ENCODE measurements at places on chromosomes 5 and 9.

DNA sequence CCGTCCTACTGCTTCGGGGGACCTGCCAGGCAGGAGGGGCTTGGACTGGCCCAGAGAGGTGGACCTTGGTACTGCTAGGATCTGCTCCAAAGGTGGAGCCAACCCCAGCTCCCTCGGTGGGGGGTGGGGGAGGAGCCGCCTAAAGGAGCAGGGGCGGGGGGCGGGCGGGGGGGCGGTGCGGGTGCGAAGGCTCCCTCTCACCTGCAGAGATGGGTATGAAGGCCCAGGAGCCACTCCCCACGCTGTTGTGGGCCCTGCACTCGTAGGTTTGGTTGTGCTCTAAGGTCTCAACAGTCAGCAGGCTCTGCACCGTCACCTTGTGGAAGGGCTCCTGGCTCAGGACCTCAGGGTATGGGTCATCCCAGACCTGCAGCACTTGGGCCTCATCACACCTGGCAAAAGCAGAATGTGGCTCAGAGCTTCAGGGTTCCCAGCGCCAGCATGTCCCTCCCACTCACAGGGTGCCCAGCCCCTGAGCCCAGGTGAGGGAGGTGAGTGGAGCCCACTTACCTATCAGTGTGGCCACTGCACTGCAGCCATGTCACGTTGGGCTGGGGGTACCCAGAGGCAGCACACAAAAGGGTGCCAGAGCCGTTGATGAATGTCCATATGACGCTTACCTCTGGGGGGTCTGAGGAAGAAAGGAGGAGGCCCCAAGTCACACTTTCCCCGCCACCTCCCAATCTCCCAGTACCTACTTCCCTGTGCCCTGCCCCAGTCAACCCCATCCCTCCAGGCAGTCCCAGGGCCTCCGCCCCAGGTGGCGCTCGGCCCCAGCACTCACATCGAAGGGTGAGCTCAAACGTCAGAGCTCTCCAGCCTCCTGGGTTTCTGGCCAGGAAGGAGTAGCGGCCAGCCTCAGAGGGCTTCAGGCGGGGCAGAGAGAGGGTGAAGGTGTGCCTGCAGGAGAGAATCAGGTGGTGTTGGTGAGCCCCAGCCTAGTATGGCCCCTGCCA is 16.4 kb downstream of the CSF1R start:
- no peak for DNase-seq

DNA sequence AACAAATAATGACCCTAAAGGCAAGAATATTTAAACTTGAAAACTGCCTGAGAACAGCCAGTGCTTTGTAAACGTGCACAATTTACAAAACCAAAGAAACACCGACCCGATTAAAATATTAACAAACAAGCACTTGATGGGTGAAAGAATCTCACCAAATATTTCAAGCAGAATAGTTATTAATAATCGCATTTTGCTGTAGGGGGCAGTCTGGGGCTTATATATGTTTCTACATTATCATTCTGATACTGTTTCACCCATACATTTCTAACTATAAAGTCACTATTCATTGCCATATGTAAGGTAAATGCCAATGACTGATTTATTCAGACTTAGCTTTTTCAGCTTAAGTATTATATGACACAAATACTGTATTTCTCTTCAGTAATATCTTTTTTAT is 37.7 kb downstream of the UBAP2 start:
- peak; percentile 21 for DNase-seq

GRCh38 chr9:86454701-86455615 is 100.7 kb upstream of the TUT7 start:
- no peak for DNase-seq

DNA sequence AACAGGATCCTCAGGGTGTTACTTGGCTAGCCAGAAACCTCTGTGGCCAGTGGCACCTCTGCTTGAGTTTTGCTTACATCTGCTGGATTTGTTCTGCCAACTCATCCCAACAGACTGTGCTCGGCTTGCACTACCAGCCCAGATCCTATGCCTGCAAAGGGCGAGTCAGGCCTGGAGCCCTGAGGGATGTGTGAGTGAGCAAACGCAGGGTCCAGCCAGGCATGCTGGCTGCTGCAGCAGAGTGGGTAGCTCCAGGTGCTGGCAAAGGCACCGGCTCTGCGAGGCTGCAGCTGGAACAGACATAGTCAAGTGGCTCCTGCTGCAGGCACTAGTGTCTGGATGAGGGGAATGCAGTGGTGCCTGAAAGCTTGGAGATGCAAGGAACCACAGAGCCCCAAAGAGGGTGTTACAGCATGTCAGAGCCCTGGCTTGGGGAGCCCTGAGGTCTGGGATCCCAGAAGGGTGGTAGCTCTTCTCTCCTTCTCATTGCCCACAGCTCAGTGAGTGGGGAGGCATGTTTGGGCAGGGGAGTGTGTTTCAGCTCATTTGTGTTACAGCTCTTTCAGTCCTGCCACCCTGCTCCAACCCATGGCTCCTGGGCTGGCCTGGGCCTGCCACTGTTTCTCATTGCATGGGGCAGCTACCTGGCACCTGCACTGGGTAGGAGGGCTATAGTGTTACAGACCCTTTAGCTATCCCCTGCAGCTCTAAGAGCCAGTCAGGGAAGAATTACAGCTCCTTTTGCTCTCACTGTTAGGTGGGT is 332.6 kb downstream of the TAF11L14 start:
- DNase-seq, result no peak

GRCh38 chr5:159417170-159417569 is 86.9 kb upstream of the IL12B start:
- no peak for DNase-seq

DNA sequence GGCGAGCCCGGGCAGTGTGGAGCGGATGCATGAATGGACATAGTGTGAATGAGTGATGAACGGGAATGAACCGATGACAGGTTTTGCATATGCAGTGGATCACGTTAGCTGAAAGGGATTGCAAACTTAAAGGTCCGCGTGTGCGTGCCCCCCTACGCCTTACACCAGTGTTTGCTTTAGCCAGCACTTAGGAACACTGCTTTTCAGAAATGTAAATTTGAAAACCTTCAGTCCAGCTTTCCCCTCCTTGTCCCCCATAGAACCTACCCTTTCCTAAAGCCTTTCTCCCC is 692 bp downstream of the PSAT1 start:
- no peak for DNase-seq

- DNase-seq, result no peak
Observed at GRCh38 chr9:26369093-26369492, 523.5 kb downstream of the CAAP1 start.

- no peak for DNase-seq
Observed at GRCh38 chr5:158026304-158027031, 167.5 kb upstream of the CLINT1 start.

DNA sequence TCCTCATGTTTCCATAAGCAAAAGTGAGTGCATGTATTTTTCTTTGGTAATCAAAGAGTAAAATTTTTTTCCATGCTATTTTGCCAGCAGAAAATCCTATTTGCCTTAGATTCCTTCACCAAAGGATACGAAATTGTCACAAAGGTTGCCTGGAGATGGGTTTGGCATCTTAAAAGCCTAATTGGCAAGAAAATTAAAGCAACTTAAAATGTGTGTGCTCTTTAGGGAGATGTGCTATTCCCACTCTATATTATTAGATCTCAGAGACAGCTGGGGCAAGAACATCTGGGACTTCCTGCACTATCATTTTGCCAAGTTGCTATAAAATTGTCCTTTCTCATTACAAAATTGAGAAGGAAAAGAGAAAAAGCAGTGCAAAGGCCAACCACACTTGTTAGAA is 146.1 kb downstream of the PLCXD3 start:
- no peak for DNase-seq

DNA sequence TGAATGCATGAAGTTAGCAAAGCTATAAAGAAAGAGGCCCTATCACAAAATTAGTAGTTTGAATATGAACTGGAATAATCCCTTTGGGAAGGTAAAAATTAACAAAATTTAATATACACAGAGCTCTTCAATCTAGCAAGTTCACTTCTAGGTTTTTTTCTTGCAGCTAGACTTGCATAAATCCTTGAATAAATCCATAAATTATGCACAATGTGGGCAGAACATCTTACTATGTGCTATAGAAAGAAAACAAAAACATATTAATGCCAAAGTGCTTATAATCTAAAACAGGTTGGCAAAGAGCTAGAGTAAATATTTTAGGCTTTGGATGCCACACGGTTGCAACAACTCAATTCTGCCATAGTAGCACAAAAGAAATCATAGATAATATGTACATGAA is 138.5 kb upstream of the FREM1 start:
- DNase-seq, result no peak

DNA sequence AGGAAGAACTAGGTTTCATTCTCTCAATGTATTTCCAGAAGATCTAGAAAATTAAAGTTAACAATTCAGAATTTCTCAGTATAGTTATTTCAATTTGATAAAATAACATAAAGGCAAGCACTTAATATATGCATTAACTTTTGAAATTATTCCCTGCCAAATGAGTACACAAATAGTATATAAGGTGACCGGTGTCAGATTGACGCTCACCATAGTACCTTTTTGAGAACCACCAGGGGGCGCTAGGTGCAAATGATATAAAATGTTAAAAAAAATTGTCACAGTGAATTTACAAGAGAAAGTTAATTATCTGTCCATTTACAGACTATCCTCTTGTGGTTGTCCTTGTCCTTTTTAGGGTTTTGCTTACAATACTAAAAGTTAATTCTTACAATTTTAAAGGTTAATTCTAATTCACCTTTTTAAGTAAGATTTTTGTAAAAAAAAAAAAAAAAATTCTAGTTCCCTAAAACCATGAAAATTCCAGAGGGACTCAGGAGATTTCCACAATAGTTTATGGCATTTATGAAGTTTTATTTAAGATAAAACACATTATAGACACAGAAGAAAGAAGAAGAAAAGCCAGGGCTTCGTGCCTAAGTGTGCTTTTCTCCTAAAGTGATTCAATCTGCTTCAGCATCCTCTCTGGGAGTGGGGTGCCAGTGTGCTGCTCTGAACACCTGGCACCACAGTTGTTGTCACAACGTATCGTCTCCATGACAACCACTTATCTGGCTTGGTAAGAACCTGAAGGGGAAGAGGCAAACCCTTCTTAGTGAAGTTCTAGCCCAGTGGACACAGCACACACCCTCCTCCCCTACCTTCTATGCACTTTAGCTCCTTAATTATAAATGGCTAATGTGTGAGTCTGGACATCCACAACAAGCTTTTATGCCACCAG is 1.7 kb downstream of the ADAMTS16 start:
- DNase-seq, result peak; percentile 31

DNA sequence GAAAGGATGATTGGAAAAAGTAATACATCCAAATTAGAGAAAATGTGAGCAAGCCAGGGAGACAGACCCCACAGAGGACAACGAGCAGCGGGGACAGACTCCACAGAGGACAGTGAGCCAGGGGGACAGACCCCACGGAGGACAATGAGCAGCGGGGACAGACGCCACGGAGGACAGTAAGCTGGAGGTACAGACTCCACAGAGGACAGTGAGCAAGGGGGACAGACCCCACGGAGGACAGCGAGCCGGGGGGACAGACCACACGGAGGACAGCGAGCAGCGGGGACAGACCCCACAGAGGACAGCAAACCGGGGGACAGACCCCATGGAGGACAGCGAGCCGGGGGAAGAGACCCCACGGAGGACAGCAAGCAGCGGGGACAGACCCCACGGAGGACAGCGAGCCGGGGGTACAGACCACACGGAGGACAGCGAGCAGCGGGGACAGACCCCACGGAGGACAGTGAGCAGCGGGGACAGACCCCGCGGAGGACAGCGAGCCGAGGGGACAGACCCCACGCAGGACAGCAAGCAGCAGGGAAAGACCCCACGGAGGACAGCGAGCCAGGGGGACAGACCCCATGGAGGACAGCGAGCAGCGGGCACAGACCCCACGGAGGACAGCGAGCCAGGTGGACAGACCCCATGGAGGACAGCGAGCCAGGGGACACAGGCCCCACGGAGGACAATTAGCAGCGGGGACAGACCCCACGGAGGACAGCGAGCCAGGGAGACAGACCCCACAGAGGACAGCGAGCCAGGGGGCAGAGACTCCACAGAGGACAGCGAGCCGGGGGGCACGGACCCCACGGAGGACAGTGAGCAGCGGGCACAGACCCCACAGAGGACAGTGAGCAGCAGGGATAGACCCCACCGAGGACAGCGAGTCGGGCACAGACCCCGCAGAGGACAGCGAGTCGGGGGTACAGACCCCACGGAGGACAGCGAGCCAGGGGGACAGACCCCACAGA is 1.9 kb upstream of the ZDHHC11 start:
- no peak for DNase-seq

- no peak for DNase-seq
Observed at GRCh38 chr9:121059513-121059912, 9.4 kb upstream of the C5 start.

DNA sequence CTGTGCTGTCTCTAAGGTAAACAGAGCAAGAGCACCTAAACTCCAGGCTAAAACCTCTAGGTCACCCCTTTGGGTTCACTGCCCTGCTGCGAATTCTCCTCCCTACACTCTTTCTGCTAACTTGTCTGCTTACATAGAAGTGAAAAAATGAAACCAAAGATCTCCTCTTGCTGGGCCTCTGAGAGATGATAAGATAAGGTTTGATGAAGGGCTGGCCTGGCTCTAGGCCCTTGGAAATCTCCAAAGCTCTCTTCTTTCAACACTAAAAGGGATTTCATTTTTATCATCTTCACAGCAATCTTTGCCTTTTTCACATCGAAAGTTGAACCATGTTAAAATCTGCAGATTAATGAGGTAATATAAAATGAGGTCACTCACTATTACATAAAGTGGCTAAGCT is 450.8 kb upstream of the TLE4 start:
- no peak for DNase-seq

- no peak for DNase-seq
Observed at GRCh38 chr5:91106842-91107511, 276.1 kb downstream of the ARRDC3 start.

DNA sequence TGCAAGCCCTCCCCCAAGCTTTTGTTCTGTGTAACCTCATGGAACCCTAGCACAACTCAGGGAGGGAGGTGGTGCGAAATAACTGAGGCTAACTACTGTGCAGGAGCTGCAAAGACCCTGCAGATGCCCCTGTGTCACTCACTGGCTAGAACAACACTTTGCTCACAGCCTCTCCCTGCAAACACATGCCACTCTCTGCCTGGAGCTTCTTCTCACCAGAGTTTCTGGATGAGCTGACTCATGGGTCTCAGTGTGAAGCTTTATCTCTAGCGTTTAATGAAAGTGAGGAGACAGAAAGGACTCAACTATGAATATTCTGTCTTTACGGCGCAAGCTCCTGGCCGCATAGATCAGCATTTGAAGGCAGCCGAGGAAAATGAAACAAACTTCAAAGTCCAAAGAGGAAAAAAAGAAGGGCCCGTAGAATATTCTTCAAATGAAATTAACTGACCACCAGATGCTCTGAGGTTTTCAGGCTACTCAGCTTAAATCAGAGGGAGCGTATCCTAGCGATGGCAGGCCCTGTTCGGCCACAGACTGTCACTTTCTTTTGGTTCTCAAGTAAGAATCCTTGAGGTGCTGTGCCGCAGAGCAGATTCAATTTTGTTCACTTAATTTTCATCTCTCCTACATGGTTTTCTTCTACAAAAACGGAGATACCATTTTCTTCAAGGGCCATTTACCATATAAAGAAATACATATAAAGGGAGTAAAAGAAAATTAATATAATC is 77.7 kb upstream of the TAS2R1 start:
- no peak for DNase-seq

- no peak for DNase-seq
Observed at GRCh38 chr9:80946496-80947170, 742.7 kb downstream of the TLE1 start.

GRCh38 chr5:65213921-65214525 is 267.7 kb downstream of the ADAMTS6 start:
- no peak for DNase-seq
